Transverse colon (tissue), 4 donors: ENCODE measurements at places on chromosomes 11 and 22. TPM values are rescaled to one million over a fixed set of nuclear protein-coding genes. Genes with fewer than 3 reads are reported as not detected.

- DNase-seq = peak; percentile 37
These were observed 48.6 kb upstream of the TMEM45B start for GRCh38 chr11:129766898-129767604.

DNA sequence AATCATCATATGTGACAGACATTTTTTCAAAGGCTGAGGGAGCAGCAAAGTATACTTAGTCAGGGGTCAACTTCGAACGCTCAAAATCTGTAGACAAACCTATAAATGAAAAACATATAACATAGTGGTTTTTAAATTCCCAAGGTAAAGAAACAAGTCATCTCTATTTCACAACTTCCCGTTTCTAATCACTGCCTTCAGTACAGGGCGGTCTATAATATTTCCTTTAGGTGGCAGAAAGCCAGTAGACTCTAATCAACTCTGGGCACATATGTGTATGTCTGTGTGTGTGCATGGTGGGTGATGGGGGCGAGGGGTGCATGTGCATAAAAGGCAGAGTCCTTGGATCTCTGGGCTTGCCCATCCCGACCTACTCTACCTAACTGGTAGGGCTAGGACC, 55.0 kb upstream of the ARFGAP3 start:
- DNase-seq = no peak

- DNase-seq = no peak
These were observed 9.8 kb downstream of the PRMT3 start for GRCh38 chr11:20397281-20397680.

DNA sequence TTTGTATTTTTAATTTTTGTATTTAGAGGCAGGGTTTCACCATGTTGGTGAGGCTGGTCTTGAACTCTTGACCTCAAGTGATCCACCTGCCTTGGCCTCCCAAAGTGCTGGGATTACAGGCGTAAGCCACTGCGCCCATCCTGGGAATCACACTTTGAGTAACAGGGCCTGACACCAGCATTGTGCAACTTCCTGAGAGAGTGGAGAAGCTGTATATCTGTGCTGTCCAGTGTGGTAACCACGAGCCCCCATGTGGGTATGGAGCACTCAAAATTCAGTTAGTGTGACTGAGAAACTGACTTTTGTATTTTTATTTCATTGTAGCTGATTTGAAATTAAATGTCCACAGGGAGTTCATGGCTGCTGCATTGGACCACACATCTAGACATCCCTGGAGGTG, 36.2 kb downstream of the MPPED1 start:
- no peak for DNase-seq

DNA sequence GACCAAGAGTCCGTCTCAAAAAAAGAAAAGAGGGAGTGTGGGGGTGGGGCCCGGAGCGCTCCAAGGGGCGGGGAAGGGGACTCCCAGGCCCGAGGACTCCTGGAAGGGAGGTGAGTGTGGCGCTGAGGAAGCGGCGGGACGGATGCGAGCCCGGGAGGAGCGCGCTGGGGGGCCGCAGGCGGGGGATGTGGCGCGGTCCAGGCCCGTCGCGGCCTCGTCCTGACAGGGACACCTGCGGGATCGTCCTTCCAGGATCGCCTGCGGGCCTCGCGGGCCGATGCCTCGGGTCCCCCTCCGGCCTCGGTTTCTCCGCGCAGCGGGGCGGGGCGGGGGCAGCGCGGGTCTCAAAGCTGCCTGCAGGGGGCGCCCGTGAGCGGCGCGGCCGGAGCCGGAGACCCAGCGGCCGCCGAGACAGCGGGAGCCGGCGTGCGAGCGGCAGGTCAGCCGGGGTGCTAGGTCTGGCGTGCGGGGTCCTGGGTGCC, 3.8 kb upstream of the ADORA2A start:
- DNase-seq = peak; percentile 56

GRCh38 chr11:46360878-46361277, 13.6 kb downstream of the DGKZ start:
- no peak for DNase-seq

DNA sequence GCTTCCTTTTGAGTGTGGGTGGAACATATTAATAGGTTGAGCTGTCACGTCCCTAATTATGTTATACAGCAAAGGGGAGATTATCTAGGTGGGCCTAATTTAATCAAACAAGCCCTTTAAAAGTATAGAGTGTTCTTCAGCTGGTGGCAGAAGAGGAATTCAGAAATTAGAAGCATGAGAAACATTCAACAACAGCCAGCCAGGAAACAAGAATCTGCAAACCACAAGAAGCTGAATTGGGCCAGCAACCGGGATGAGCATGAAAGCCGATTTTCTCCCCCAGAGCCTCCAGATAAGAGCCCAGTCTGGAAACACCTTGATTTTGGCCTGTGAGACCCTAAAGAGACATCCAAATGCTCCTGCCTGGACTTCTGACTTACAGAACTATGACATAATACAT, 105.8 kb upstream of the LDLRAD3 start:
- DNase-seq = no peak

- no peak for DNase-seq
These were observed 86.7 kb upstream of the PRODH start for GRCh38 chr22:19022755-19023154.

- DNase-seq = no peak
These were observed 22.2 kb downstream of the CTTN start for GRCh38 chr11:70420496-70420895.

DNA sequence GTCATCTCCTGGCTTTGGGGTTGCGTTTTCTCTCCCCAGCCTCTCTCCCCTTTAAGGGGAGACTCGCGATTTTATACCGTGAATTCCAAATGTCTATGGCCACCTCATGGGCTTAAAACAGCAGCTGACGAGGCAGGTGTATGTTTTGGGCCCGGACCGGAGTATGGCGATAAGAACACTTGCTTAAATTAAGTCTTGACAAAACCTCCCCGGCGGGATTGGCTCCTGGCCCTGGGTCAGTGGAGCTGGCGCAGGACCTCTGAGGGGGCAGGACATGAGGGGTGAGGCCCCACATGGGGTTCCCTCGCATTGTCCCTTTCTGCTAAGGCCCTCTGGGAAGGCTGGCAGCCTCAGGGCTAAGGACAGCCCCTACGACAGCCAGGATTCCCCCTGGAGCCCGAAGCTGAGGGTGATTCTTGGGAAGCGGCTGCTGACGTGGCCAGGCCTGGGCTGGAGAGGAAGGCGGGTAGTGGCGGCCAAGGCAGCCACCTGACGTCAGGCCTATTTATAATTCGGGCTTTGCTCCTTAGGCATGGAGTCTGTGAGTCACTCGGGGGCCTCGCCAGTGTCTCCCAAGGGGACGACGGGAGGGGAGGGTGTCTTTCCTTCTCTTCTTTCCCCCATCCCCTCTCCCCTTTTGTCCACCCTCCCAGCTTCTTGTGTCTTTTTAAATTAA, 12.7 kb downstream of the MYO18B start:
- DNase-seq = peak; percentile 38

DNA sequence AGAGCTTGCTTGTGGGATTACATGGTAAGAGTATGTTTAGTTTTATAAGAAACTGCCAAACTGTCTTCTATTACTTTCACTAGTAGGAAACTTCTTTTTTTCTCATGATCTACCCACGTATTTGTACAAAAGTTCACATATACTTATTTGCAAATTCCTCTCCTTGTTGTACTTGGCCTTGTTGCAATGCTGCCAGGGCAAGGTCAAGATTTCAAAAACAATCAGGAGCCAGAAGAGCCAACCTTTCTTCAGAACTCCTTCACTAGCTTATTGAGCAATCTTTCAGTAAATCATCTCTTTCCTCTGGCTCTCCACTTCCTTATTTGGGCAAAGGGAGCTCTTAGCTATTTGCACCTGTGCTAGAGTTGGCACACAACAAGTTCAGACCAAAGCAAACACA, 9.7 kb downstream of the SRSF8 start:
- DNase-seq = no peak

Gene HEPHL1
- total RNA-seq = not detected

Gene OR2AG1
- total RNA-seq = not detected

Gene ADAMTS8
- 0.95 TPM for total RNA-seq

Gene OR6A2
- total RNA-seq = not detected

Gene C22orf31
- not detected for total RNA-seq

Gene TRIM51
- total RNA-seq = not detected
